ENCODE measurements at places on chromosomes 2 and 18. TPM values are rescaled to one million over a fixed set of nuclear protein-coding genes. Genes with fewer than 3 reads are reported as not detected.

LRRTM4 gene
- 5.4 TPM for total RNA-seq

DNA sequence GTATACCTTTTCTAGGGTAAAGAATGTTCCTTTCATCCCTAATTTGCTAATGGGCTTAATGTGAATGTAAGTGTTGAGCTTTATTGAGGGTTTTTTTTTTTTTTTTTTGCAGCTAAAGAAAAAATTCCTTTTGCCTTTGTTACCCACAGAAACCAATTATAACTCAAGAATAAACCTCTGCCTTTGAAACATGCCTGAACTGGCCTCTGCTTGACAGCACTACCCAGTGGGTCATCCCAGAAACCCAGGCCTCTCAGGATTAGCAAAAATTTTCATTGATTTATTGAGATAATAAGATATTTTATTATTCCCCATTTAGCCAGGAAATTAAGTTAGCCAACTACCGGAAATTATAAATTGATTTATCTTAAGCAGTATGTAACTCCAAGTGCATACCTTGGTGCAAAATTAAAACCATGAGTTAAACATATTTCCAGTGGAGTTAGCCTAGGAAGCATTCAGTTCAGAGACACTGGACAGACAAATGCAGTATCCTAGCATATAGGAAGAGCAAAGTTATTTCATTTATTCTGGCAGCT is 67.0 kb upstream of the RASGRP3 start:
- peaks cover 6% of the 10 kb centered on the region for H3K4me1 ChIP-seq
- no peaks in the 10 kb centered on the region for H3K27me3 ChIP-seq
- no peaks in the 10 kb centered on the region for H3K36me3 ChIP-seq
- DNase-seq: no peak
- no peak overlapping the region for H3K27ac ChIP-seq
- H3K4me3 ChIP-seq: no peak overlapping the region

DNA sequence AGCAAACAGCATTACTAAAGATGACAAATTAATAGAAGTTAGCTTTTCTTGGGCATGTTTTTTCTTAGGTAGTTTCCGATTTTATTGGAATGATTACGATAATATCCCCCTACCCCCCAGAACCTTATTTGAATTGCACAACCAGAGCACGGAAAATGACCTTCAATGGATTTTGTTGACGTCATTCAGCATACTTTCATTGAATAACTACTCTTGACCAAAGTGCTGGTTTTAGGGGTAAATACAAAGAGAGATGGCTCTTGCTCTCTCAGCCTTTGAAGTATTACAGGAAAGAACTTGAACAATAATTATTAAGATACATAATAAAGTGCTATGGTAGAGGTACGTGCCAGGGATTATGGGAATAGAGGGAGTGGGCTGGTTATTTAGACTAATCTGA is 36.0 kb downstream of the VAPA start:
- DNase-seq: no peak
- H3K4me3 ChIP-seq: no peak overlapping the region
- H3K4me1 ChIP-seq: peaks cover 3% of the 10 kb centered on the region
- H3K27ac ChIP-seq: no peak overlapping the region
- peaks cover 46% of the 10 kb centered on the region for H3K36me3 ChIP-seq
- no peaks in the 10 kb centered on the region for H3K27me3 ChIP-seq

GRCh38 chr2:27735263-27735904 is 36.1 kb upstream of the MRPL33 start:
- H3K36me3 ChIP-seq: no peaks in the 10 kb centered on the region
- no peak for DNase-seq
- peaks cover 12% of the 10 kb centered on the region for H3K4me1 ChIP-seq
- H3K27ac ChIP-seq: no peak overlapping the region
- peaks cover 12% of the 10 kb centered on the region for H3K27me3 ChIP-seq

GRCh38 chr2:73704285-73704684 is 32.9 kb downstream of the TPRKB start:
- H3K4me3 ChIP-seq: no peak overlapping the region
- H3K27me3 ChIP-seq: peaks cover 24% of the 10 kb centered on the region
- no peaks in the 10 kb centered on the region for H3K36me3 ChIP-seq
- peaks cover 5% of the 10 kb centered on the region for H3K4me1 ChIP-seq
- H3K27ac ChIP-seq: no peak overlapping the region
- DNase-seq: no peak

DNA sequence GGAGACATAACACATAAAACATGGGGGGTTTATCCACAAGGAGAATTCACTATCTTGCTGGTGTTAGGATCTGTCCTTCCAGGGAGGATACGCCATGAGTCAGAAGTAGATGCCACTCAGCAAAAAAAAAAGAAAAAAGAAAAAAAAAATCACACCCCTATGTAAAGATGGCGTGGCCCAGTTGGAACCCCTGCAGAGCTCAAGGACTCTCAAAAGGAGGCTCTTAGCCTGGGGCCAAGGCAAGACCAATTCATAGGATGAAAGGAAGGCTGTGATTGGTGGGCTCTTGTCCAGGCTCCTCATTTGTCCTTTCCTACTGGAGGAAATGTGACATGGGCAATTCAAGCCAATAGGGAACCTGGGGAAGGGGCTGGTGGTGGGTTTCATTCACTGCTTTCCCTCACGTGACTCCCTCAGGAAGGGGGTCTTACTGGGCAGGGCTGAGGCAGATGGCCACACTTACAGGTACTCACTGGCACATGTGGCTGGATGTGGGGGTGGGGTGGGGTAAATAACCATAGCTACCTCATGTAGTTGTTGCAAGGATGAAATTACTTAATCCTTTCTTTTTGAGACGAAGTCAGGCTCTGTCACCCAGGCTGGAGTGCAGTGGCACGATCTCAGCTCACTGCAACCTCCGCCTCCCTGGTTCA is 38.7 kb upstream of the HAAO start:
- H3K4me3 ChIP-seq: no peak overlapping the region
- H3K36me3 ChIP-seq: peaks cover 4% of the 10 kb centered on the region
- DNase-seq: peak; percentile 57
- no peak overlapping the region for H3K27ac ChIP-seq
- H3K27me3 ChIP-seq: peaks cover 2% of the 10 kb centered on the region
- H3K4me1 ChIP-seq: peaks cover 32% of the 10 kb centered on the region

- H3K4me3 ChIP-seq: no peak overlapping the region
- peaks cover 14% of the 10 kb centered on the region for H3K4me1 ChIP-seq
- peaks cover 13% of the 10 kb centered on the region for H3K27me3 ChIP-seq
- H3K36me3 ChIP-seq: no peaks in the 10 kb centered on the region
- H3K27ac ChIP-seq: no peak overlapping the region
Observed at GRCh38 chr2:1556776-1557466, 143.7 kb downstream of the TPO start.

Data from type B pancreatic cell (in vitro differentiated cells).